ENCODE measurements at places on chromosomes 5 and 9.

DNA sequence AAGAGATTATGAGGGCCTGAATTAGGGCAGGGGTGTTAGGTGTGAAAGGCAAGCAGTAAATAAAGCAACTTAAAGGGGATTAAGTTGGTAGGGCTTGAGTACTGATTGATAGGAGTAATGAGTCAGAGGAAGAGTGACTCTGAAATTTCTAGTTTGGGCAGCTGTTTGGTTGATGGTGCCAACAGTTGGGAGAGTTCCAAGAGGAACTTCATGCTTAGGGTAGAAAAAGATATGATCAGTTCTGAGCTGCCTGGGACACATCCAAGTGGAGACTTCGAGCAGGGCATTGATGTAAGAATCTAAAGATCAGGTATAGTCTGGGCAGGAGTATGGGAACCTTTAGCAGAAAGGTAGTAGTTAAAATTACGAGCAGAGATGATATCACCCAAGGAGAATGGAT is 10.2 kb downstream of the MAMDC2 start:
- DNase-seq = no peak

GRCh38 chr5:14476786-14477435 is 104.7 kb upstream of the OTULINL start:
- no peak for DNase-seq

GRCh38 chr5:148632255-148633066 is 21.9 kb downstream of the HTR4 start:
- DNase-seq = no peak

DNA sequence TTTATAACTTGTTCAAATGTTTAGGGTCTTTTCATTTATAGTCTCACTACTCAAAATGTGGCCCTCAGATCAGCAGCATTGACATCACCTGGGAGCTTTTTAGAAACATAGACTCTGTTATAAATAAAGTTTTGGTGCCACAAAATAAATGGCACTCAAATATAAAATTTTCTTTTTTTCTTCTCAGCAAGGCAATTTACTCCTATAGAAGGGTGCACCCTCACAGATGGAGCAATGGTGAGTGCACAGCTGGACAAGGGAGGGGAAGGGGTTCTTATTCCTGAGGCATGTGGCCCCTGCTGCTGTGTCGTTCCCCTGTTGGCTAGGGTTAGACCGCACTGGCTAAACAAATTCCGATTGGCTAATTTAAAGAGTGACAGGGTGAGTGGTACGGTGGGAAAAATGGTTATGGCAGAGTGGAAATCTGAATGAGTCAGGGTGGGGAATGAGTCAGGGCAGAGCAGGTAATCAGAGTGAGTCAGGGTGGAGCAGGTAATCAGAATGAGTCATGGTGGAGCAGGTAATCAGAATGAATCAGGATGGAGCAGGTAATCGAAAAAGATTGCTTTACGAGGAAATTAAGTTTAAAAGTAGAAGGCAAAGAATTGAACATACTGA is 31.8 kb upstream of the C7 start:
- no peak for DNase-seq

- DNase-seq = peak; percentile 61
These were observed at the start of gene CAPSL for GRCh38 chr5:35938568-35939227. Gene CAPSL (minus strand): TSS chr5:35938622. CDS start chr5:35921120, 17,502 bp downstream.

DNA sequence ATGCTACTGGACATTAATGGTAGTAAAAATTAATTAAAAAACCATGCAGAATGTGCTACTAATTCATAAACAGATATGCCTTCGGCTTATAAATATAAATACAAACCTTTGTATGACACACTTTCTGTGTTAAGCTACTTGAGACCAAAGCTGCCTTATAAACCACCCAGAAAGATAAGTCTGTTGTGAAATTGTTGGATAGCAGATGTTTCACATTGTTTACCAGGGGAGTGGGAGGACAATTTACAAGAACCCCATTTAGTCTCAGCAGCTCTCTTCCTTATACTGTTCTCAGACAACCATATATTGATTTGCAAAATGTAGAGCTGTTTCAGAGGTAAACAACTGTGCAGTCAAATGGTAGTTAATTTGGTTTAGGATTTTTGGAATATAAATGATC is 524.4 kb downstream of the PRR16 start:
- no peak for DNase-seq

GRCh38 chr5:18546591-18546990 is 912.3 kb downstream of the TAF11L14 start:
- no peak for DNase-seq

DNA sequence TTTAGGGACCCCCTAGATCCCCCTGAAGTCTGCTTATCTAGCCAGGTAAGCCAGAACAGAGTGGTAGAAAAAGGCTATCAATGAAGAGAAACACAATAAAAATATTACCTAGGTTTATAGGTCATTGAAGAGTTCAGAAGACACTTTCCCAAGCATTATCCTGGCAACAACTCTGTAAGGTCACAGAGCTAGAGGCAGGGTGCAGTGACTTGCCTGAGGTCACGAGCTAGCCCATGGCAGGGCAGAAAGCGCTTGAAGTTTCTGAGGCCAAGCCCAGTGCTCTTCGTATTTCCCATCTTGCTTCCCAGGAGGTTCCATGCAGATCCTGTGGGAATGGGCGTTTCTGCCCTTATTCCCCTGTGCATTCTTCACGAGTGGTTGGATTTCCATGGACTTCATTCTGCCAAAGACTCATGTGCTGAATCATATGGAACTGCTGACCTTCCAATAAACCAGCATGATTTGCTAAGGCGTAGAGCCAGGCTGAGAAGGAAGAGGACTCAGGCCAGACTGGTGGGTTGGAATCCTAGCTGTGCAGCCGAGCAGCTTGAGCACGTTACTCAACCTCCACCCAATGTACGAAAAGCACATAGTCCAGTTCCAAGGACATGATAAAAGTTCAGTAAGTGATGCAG is 22.1 kb downstream of the TRMO start:
- DNase-seq = peak; percentile 95

DNA sequence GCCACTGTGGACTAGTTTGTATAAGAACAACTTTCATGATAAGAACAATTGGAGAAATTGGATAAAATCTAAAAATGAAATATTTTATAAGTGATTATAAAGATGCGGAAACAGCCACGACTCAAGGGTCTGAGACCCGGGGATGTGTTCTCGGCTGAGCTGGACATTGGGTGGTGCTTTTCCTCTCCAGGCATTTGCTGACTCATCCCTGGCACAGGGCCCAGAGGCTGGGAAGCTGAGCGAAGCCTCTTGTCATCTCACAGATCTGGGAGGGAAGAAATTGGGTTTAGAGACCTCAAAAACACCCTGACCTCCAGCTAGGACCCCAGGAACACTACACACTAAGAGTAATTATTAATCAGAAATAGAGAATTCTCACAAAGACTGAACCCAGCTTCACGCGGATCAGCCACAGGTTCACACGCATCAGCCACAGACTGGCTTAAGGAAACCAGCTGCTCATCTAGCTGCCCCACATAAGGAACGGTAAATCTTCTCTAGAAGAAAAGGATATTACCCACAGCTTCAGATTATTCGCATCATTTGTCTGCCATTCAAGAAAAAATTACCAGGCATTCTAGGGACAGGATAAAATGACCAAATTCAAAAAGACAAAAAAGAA is 2.8 kb upstream of the OR2V1 start:
- DNase-seq = peak; percentile 25

DNA sequence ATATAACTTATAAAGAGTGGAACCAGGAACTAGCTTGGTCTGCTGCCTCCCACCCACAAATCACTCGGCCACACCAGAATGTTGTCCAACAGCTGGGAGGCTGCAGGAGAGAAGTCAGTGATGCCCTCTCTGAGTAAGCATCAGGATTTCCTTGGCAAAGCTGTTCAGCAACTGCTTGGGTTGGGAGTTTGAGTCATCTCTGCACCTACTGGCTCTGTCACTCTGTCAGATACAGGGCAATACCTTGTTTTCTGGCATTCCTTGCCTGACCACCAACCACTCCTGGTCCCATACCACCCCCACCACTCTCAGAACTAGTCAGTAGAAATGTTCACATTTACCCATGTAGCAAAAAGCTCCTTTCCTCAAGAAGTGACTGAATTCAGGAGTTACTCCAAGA is 36.8 kb upstream of the GCNT4 start:
- no peak for DNase-seq

All from SK-MEL-5 (cell line).